ENCODE measurements at places on chromosomes 12 and 14.

DNA sequence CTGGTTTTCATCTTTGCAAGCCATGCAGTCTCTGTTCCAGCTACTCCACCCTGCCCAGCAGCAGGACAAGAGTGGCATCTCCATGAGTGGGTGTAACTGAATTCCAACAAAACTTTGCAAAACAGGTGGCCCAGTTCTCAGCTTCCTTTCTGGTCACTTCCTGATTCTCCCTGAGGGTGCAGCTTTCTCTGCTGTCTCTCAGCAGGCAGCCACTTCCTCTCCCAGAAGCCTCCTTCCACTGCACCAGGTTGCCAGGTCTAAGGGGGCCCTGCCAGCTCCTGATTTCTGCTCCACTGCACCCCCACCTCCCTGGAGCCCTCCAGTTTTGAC lies 341.0 kb upstream of the FKBP4 start:
- DNase-seq: no peak

DNA sequence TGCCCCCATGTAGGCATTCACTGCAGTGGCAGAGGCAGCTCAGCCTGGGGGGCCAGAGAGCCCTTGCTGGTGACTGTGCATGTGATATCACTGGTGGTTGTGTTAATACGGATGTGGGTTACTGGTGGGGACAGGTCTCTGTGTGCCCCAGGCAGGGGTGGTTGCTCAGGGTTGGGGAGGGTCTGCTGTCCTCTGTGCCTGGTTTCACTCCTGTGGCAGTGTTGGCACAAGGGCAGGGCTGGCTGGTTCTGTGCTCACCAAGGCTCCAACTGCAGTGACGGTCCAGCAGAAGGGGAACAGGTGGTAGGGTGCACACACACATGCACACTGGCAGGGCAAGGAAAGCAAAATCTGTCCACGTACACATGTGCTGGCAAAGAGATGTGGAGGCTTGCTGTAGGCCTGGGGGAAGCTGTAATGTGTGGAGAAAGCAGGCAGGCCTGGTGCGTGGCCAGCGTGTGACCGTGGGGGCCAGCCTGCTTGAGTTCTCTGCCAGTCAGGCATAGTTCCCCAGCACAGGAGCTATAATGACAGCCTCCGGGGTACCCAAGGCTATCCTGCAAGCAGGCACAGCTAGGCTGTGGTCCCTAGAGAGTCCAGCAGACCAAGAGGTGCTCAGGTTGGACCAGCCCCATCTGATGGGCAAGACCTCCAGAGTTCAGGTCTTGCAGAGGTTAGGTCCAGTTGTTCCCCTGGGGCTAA lies 254.6 kb downstream of the FBXL14 start:
- no peak for DNase-seq

DNA sequence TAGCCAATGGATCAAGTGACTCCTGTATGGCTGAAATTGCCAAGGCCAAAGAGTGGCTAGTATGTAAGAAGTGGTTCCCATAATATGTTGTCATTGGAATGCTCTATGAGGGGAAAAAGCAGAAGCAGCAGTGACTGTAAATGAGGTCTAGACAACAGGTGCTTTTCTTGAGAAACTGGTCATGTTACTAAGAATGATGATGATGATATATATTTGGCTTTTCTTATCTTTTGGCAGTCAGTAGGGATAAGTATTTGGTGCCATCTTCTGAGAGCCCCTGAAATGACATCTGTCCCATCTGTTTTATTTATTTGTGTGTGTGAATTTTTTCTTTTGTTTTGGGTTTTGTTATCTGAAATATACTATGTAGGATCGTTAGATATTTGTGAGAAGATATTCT lies 141.7 kb downstream of the SYT1 start:
- DNase-seq: no peak

- no peak for DNase-seq
These were observed 4.6 kb upstream of the A2ML1 start for GRCh38 chr12:8817856-8818255.

GRCh38 chr12:124651516-124652273 lies 84.3 kb upstream of the NCOR2 start:
- DNase-seq: no peak
